ENCODE measurements at places on chromosomes 6 and 20.

DNA sequence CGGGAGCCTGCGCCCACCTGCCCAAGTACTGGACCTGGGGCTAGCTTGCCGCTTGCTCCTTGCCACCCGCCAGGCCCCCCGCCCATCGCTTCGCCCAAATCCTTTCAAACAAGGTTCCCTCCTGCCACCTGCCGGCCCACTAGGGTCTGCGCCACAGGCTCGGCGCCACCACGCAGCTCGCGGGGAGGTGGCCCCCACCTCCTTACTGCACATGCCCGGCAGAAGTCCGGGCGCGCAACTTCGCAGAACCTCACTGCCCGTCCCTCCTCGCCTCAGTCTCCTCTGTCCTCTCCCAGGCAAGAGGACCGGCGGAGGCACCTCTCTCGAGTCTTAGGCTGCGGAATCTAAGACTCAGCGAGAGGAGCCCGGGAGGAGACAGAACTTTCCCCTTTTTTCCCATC is 11.2 kb downstream of the GNAS-AS1 start:
- no peak for DNase-seq

DNA sequence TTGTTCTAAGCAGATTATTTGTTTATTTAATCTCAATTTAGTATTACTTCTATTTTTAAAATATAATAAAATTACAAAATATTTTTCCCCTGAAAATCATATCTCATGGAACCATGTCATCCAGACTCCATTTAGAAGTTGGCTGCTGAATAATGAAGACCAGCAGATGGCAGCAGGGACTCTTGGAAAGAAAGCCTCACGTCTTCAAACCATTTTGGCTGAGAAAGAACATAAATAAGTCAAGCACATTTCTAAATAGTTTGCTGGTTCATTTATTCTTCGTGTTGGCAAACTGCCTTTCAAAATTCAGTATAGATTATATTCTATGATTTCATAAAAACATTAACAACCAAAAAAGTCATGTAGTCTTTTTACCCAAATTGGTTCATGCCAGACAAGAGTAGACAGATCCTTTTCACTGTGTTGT is 71.7 kb downstream of the RCAN2 start:
- DNase-seq = no peak

DNA sequence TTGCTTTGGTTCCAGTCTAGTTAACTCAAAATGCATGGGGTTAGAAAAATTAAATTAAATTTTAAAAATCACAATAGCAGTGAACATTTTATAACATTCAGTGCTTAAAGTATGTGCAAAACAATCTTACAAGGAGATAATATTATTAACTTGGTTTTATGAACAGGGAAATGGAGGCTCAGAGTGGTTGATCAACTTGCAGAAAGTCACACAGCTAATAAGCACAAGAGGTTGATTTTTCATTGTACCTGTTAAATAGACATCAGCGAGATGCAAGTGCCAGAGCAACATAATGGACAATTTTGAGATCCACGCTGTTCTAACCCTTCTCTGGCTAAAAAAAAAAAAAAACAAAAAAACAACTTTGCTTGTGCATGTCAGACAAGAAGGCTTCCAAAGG is 219.8 kb downstream of the TSHZ2 start:
- no peak for DNase-seq

DNA sequence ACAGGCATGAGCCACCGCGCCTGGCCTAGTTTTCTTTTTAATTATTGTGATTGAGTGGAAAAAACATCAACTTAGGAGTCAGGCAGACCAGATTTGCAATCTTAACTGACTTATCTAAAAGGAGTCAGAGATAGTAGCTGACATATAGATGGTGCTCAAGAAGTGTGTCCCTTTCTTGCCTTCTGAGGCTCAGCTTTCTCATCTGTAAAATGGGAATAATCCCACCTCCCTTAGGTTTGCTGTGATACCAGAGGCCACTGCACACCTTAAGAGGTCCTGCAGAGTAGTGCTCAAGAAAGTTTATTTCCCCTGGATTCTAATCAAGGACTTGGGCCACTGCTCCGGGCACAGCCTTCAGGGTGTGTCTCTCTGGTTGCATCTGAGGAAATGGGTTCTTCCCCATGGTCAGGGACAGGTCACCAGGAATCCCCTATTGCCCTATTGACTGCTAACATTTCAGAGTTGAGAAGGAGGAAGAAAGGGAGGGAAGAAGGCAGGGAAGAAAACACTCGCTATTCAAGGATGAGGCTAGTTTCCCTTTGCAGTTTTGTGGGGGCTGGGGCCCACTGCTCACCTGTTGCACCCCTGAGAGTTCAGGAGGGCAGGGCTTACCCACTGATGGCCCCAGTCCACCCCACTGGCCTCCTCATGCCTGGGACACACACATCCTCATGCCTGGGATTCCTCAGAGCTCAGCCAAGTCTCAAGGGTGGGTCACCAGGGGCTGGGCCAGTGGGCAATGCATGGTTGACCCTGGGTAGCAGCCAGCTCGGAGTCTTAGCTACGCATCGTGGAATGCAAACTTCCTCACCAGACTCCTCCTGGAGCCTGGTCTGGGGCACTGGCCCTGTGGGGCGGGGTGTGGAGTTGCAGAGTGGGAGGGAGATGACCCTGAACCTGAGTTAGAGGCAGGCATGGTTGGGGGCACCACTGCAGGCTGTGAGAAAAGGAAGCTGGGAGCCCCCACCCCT is 21.2 kb downstream of the C6orf132 start:
- no peak for DNase-seq

DNA sequence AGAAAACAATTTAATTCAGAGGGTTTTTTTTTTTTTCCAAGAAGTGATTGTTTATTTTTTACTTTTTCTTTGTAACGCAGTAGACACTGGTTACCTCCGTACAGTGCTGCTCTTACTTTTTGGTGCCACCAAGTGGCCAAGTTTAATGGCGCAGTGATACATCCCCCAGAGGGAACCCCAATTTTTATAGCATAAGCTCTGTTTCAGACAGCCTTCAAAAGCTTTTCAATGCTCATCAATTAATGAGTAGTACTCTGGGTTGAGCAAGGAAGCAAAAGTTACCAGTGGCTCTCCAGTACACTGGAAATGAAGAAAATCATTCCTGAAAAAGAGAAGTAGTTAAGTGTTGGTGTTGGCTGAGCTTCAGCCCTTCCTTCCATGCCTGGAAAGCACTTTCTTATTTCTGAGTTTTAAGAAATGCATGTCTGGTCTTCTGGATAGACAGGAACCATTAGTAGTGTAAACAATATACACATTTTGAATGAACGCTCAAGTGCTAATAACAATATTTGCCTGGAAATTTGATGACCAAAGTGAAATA is 129.1 kb upstream of the SMLR1 start:
- no peak for DNase-seq

- no peak for DNase-seq
Measured at GRCh38 chr20:36599912-36600345, 5.7 kb upstream of the RAB5IF start.

DNA sequence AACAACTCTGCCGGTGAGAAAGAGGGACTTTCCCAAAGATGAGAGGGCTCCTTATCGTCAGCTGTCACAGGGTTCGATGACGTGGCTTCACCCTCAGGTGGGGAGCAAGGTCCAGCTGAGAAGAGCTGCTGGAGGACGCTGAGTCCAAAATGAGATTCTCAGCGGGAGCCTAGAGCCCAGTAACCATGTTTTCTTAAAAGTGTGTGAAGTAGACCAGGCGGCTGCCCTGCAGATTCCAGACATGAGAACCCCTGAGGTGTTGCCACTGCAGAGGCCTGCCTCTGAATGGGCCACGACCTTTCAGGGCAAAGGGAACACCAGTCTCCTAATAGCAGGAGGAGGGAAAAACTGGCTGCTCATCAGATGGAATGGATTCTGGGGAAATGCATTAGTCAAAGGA is 375.1 kb downstream of the BTBD9 start:
- no peak for DNase-seq

- no peak for DNase-seq
Measured at GRCh38 chr6:121612927-121613326, 177.5 kb downstream of the GJA1 start.

DNA sequence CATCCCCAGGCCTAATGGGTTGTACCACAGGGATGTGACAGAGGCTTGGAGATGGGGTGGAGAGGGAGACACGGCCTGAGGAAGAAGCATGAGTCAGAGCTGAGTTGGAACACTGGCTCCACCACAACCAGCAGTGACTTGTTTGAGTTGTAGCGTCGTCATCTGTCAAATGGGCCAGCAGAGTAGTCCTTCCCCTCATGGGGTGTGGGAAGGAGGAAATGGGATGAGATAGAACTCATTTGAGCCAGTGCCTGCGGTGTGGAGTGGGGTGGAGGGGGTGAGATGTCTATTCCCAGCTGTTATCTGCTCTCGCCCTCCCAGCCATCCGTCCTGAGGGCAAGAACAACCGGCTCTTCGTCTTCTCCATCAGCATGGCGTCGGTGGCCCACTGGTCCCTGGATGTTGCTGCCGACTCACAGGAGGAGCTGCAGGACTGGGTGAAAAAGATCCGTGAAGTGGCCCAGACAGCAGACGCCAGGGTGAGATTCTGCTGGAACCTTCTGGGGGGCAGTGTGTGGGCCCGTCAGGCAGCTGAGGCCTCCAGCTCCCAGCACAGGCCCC is 32.5 kb downstream of the PLCG1 start:
- DNase-seq = no peak

DNA sequence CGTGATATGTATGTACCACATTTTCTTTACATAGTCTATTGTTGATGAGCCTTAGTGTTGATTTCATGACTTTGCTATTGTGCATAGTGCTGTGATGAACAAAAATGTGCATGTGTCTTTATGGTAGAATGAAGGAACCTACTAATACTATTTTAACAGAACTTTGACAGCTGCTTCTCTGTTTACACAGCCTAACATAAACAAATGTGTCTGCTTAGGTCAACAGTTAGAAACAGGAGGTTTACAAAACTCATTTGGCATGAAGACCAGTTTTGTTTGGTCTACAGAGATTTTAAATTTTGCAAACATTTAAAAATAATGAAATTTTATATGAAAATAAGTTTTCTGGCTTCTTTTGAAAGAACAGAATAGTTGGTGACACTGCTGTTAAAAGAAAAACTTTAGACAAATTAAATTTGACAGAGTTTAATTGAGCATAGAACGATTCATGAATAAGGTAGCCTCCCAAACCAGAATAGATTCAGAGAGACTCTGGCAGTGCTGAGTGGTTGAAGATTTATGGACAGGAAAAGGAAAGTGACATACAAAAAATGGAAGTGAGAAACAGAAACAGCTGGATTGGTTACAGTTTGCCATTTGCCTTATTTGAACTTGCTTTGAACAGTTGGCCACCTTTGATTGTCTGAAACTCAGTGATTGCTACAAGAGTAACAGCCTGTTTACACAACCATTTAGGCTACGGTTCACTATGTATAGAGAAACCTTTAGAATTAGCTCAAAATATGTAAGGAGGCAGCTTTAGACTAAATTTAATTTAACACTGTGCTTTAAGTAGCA is 715.8 kb upstream of the HS3ST5 start:
- DNase-seq = no peak

DNA sequence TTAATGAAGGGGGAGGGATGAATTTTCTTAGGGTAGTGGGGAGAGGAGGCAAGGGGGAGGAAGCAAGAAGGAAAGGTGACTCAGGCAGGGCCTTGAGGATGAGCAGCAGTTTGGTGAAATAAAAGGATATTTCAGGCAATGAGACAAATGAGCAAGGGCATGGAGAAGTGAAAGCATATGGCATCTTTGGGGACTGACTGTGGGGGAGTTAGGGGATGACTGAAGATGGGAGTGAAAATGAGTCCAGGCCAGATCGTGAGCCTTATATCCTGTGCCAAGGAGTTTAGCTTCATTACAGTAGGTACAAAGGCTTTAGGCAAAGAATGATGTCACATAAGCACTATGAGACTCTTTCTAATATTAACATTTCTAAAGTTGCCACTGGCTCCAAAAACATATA is 51.9 kb downstream of the ILRUN start:
- DNase-seq = no peak

- DNase-seq = no peak
Measured at GRCh38 chr6:7112741-7113313, 5.1 kb downstream of the RREB1 start.

DNA sequence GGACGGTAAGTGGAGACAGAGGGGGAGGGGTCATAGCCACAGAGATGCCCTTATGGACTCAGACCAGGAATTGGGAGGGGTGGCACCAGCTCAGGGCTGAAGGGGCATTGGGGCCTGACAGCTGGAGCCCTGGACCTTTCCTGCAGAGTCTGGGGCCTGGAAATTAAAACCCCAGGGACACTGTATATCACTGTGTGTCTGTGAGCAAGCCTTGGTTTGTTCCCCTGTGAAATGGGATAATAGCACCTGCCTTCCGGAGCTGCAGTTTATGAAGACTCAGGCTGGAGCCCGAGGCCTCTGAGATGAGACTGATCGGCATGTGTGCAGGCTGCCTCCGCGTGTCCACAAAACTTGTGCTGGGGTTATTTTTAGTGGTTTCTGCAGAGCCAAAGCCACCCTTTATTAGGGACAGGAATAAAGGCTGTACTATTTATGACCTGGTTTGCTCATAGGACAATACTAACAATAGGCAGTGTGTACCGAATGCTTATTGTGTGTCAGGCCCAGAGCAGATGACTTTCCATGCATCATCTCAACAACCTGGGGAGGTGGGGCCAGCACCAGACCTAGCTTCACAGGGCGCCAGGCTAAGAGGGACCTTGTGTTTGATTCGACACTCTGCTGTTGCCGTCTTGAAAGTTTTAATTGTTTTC is 22.6 kb downstream of the MYH7B start:
- DNase-seq = no peak

DNA sequence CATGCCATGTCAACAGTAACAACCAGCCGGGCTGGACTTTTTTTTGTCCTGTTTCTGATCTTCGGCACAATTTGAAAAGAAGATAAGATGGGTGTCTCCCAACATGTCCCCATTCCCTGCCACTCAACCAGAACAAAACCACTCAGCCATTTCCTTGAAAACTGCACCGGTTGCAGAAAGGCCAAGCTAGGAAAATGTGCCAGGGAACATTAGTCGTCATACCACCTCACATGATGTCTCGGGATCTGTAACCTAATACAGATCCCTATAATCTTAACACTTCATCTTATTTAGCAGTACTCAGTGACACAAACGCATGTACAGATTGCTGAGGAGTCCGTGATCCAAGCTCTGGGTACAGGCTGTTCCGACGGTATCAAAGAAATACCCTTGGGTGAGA is 46.5 kb downstream of the ALDH8A1 start:
- no peak for DNase-seq

Measured in type B pancreatic cell (in vitro differentiated cells).